ENCODE measurements at places on chromosomes 5 and 9. TPM values are rescaled to one million over a fixed set of nuclear protein-coding genes. Genes with fewer than 3 reads are reported as not detected.

The SLC25A48 gene
- total RNA-seq: not detected

The FCN2 gene
- not detected for total RNA-seq

The NEUROG1 gene
- total RNA-seq: not detected

The ZNF879 gene
- total RNA-seq: 3.6 TPM

The PCDHB16 gene
- total RNA-seq: 0.07 TPM

The ADAMTSL2 gene
- total RNA-seq: not detected

The NOXA1 gene
- total RNA-seq: 0.29 TPM

The NHP2 gene
- total RNA-seq: 173 TPM

The RPL7A gene
- total RNA-seq: 2,011 TPM

The NR2F1 gene
- 39.2 TPM for total RNA-seq

The GADD45G gene
- 0.53 TPM for total RNA-seq

The NMUR2 gene
- not detected for total RNA-seq

The SVEP1 gene
- total RNA-seq: 0.14 TPM

The CCNJL gene
- total RNA-seq: 4.0 TPM

The ECM2 gene
- 0.07 TPM for total RNA-seq

The ZNF883 gene
- 0.53 TPM for total RNA-seq

The CCDC183 gene
- 0.13 TPM for total RNA-seq

The KIF20A gene
- total RNA-seq: 63.7 TPM

The CARD6 gene
- 44.7 TPM for total RNA-seq

The KIF3A gene
- 15.8 TPM for total RNA-seq

The CDH18 gene
- not detected for total RNA-seq

The FBP2 gene
- not detected for total RNA-seq

The MXD3 gene
- total RNA-seq: 22.3 TPM

The PROB1 gene
- 1.7 TPM for total RNA-seq

The PCDHGA3 gene
- total RNA-seq: 0.93 TPM

The CD274 gene
- total RNA-seq: 27.0 TPM

The PCDHB5 gene
- 0.40 TPM for total RNA-seq

The RETREG1 gene
- 0.27 TPM for total RNA-seq

The FIBCD1 gene
- total RNA-seq: not detected

The NDST1 gene
- total RNA-seq: 94.3 TPM
